ENCODE measurements at places on chromosomes 2 and 18.

GRCh38 chr2:191209340-191209739 is 35.9 kb upstream of the MYO1B start:
- no peak for DNase-seq

GRCh38 chr2:120272763-120273481 is 20.3 kb downstream of the RALB start:
- DNase-seq = no peak

- no peak for DNase-seq
These were observed 215.4 kb upstream of the ITGA4 start for GRCh38 chr2:181241797-181242196.

DNA sequence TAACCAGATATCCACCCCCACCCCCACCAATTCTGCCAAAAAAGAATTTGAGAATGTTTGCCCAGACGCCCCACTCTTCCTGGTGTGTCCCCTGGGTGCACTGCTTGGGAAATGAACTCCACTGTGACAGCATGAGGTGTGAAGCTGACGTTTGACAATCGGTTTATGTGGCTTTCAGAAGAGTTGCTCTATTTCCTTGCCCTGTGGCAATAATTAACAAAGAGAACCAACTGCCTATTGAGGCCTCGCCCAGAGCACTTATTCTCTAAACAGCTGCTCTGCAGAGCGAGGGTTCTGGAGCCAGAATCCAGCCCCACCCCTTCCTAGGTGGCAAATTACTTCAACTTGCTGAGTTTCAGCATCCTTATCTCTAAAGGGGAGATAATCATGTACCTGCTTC is 115.8 kb upstream of the SIX3 start:
- no peak for DNase-seq

GRCh38 chr2:152037743-152038435 is 61.0 kb downstream of the CACNB4 start:
- no peak for DNase-seq

DNA sequence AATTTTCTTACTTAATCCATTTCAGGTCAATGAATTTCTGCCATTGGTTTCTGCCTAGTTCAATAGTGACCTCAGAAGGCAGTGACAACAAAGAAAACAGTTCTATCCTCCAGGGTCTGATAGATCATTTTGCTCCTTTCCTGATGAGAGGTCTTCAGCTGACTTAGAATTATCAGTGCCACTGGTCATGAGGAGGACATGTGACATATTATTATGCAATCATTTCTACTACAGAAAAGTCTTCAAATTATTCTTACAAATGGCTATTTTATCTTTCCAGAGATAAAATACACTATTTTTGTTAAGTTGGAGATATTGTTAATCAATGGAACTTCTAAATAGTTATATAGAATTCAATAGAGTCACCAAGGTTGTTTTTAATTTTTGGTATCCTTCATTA is 360.0 kb upstream of the GALNT5 start:
- DNase-seq = no peak

DNA sequence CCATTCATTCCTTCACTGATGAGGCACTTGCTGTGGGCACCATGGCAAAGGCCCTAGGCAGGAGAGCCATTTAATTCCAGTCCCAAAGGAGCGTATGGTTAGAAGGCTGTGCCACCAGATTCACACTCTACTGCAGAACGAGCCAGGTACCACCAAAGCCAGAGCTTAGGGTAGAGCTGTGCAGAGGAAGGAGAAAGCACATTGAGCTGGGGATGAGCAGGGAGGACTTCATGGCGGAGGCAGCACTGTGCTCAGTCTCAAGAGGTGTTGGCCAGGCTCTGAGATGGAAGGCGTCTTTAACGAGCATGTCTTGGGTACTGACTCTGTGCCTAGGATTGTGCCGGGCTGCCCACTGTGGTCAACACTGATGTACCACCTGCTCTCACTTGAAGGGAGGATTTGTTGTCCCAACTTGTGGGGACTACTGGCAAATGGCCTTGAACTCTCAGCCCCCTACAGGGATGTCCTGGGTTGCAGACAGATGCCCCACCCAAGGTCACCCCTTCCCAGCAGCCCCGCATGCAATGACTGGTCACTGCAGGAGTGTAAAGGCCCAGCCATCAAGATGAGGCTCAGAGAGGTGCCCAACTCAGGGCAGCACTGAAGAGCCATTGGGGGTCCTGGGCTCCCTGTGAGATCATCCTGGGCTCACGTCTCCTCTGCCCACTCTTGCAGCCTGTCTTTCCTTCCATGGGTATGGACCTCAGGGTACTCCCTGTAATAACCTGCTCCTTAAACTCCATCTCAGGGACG is 251.4 kb downstream of the GLI2 start:
- DNase-seq = no peak

GRCh38 chr2:21759819-21760218 is 636.1 kb downstream of the TDRD15 start:
- DNase-seq = no peak

- no peak for DNase-seq
These were observed 205 bp downstream of the TET3 start for GRCh38 chr2:73984922-73985307.

GRCh38 chr2:111944531-111945210 is 46.3 kb downstream of the MERTK start:
- DNase-seq = no peak

DNA sequence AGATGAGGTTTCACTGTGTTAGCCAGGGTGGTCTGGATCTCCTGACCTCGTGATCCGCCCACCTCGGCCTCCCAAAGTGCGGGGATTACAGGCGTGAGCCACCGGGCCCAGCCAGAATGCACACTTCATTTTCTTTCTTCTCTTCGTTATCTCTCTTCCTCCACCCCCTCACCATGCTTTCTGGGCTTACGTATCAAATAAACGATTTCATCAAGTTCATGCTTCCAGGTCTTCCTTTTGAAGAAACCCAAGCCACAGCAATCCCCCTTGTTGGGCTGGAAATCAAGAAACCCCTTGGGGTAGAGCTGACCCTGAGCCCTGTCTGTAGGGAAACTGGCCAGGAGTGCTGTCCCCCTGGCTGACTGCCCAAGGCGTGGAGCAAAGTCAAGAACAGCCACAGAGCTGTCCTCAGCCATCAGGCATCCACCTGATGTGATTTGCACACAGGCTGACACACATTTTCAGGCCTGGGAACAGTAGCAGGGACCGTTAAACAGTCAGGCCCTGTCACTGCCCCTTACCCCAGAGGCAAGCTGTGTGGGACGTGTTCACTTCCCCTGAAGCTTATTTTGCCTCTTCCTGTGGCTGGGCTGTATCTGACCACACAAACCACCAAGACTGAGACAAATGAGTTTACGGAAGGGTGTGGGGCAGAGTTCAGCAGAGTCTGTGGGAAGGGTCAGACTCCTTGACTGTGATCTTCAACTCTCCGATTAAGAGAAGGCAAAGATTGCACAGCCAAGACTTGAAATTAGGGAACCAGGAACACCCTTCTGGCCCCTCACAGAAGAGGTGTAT is 15.1 kb upstream of the NMUR1 start:
- no peak for DNase-seq

DNA sequence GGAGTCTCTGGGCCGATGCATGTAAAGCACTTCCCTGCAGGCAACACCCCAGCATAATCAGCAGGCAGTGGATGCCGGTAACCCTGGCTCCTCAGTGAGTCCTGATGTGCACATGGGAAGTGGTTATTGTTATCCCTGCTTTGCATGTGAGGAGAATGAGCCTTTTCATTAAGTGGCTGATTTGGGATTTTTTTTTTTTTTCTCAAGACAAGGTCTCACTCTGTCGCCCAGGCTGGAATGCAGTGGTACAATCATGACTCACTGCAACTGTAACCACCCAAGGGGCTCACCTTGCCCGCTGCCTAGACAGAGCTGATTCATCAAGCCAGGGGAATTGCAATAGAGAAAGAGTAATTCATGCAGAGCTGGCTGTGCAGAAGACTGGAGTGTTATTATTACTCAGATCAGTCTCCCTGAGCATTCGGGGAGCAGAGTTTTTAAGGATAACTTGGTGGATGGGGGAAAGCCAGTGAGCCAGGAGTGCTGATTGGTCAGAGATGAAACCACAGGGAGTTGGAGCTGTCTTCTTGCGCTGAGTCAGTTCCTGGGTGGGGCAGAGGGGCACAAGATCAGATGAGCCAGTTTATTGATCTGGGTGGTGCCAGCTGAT is 95.4 kb downstream of the SOCS6 start:
- DNase-seq = no peak

DNA sequence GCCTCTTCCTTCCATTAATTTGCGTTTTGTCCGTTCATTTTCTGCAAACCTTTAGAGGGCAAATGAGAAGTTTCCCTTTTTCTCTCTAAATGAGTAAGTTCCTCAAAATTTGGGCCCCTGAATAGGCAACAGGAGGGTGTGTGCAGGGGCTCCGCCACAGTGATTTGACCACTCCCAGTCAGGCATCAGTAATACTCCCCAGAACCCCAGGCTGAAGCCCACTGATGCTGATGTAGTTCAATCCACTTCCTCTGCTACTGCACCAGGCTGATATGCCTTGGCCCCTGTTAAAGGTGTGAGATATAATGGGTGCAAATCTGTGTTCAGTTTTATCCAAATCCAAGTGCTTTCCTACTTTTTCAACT is 1150.0 kb downstream of the RPIA start:
- no peak for DNase-seq

GRCh38 chr18:6755107-6755506 is 25.6 kb downstream of the ARHGAP28 start:
- DNase-seq = no peak

DNA sequence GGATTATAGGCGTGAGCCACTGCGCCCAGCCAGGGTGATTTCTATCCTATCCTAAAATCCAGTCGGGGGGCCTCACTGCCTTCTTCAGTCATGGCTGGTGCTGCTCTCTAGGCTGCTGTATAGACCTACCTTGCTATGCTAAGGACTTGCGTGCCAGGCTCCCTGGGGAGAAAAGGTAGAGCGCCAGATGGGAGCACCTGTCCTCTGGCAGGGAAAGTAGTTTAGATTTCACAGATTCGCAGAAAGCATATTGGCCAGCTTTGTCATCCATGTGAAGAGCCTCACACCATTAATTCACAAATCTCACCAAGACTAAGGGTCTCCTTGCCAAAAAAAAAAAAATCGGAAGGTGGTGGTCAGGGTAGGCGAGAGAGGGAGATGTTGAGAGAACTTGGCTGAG is 217.6 kb downstream of the ATAD2B start:
- no peak for DNase-seq

GRCh38 chr18:33062834-33063364 is 290.1 kb upstream of the KLHL14 start:
- DNase-seq = no peak

DNA sequence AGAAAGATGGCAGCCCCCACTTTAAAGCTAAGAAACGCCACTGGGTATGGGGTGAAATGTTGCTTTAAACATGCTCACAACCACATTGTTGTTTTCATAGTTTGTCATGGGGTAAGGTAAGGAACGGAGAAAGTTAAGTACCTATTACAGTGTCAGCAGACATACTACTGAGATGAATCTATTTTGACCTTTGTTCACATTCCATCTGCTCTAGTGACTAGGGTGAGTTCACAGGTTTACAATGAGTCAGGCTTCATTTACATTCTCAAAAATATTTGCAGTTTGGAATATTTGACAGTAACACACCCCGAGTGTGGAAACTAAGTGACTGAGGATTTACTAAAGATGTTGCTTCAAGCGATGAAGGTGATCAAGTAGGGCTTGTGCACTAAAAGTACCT is 428.7 kb upstream of the ACVR2A start:
- no peak for DNase-seq

DNA sequence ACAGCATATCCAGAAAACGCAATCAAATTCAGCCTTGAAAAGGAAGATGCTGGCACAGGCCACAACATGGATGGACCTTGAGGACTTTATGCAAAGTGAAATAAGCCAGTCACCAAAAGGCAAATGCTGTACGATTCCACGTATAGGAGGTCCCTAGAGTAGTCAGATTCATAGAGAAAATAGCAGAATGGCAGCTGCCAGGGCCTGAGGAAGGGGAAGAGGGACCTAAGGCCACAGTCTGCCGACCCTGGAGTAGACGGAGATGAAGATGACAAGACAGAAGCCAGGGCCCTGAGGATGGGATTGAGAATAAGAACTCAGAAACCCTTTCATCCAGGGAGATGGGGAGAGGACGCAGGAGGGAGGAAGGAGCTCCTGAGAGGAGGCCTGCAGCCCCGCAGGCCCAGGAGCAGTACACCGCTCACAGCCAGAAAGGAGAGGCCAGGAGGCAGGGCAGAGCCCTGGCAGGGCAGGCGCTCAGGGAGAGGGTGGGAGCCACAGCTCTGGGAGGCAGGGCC is 8.1 kb upstream of the MTERF4 start:
- no peak for DNase-seq

GRCh38 chr2:185391543-185391942 is 347.1 kb upstream of the FSIP2 start:
- DNase-seq = no peak

DNA sequence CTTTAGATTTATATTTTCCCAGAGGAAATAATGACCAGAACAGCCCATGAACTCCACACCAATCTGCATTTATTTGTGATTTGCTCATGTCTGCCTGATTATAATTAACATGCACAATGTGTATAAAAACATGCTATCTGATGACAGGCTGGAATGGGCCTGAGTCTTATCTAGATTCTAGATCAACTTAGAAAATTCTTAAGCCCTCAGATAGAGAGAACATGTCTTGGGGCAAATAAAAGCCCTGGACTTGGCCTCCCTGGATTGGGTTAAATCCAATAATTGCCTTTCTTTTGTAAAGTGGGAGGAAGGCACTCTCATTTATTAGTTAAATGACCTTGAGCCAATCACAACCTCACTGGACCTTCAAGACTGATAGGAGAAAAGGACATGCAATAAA is 61.8 kb downstream of the EVA1A start:
- no peak for DNase-seq

DNA sequence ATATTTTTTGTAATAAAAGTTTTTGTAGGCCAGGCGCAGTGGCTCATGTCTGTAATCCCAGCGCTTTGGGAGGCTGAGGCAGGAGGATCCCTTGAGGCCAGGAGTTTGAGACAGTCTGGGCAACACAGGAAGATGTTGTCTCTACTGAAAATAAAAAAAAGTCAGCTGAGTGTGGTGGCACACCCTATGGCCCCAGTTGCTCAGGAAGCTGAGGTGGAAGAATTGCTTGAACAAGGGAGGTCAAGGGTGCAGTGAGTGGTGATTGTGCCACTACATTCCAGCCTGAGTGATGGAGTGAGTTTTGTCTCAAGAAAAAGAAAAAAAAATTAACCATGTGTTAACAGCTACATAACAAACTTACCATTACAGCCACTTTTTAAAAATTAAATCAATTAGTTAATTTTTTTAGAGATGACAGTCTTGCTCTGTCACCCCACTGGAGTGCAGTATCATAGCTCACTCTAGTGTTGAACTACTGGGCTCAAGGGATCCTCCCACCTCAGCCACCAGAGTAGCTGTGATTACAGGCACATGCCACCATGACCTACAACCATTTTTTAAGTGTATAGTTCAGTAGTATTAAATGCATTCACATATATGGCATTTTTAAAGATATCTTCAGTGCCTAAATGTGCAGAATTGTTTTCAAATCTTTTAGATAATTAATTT is 67.2 kb upstream of the ACYP2 start:
- no peak for DNase-seq

DNA sequence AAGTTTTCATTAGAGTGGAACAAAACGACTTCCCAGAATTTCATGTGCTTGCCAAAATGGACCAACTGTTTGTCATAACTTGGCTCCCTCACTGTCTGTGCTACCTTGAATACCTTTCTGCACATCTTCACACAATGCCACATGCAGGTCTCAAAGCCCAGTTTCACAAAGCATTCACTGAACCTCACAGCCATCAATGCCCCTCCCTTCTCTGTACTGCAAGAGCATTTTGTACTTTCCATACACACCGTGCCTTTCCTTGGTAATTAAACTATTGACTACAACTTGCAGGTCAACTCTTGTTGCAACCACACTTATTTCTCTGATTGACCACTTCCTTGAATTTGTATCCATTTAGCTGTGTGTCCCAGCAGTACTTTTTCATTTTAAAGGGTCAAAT is 50.5 kb downstream of the PAX3 start:
- DNase-seq = no peak

GRCh38 chr2:228599297-228599696 is 417.8 kb upstream of the SPHKAP start:
- no peak for DNase-seq
